ENCODE measurements at places on chromosomes 13 and 19.

DNA sequence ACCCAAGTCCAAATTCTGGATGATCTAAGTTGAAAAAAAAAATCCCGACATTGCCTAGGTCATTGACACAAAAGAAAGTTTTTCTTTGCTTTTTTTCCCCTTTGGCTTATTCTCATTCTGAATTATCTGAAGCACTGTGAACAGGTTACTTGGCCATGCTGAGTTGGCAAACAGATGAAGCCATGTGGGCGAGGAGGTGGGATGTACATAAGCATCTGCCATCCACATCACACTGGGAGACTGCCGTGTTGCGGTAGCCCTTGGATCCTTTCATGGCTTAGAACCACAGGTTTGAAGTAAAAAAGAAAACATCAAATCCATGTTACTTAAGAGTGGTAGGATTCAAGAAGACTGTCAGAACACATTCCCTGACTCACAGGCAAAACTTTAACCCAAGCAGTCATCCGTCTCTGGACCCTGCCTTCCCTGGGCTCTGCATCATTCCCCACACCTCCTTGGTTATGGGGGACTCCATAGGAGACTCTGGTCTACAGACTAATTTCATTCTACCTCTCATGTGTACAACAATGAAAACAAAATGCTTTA, 242.5 kb upstream of the SERP2 start:
- no peak for DNase-seq

DNA sequence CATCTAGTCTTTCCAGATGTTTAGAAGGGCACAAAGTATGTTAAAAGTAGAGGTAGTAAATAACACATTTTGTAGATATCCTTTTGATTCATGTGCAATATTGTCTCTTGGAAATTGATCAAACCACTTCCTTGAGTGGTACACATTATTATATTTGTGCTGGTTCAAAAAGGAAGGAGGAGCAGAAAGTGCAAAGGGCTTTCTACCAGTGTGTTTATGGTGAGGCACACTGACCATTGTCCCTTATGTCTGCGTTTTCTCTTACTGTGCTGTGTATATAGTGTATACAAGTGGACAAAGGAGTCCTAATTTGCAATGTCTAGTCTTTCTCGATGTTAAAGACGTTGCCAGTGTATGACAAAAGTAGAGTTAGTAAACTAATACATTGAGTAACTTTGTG, 41.4 kb upstream of the FLT1 start:
- no peak for DNase-seq

DNA sequence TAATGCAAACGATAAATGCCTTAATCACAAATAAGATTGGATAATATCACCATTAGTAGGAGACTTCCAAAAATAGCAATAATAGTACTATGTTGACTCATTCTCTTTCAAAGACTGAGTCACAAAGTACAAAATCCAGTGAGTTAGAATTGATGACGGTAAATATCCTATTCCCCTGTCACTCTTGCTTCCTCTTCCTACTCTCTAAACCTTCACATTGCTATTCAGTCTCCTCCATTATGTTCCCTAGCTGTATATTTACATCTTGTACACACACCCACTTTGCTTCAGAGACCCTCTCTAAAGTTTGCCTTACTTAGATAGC, 26.3 kb upstream of the INTS6 start:
- no peak for DNase-seq

DNA sequence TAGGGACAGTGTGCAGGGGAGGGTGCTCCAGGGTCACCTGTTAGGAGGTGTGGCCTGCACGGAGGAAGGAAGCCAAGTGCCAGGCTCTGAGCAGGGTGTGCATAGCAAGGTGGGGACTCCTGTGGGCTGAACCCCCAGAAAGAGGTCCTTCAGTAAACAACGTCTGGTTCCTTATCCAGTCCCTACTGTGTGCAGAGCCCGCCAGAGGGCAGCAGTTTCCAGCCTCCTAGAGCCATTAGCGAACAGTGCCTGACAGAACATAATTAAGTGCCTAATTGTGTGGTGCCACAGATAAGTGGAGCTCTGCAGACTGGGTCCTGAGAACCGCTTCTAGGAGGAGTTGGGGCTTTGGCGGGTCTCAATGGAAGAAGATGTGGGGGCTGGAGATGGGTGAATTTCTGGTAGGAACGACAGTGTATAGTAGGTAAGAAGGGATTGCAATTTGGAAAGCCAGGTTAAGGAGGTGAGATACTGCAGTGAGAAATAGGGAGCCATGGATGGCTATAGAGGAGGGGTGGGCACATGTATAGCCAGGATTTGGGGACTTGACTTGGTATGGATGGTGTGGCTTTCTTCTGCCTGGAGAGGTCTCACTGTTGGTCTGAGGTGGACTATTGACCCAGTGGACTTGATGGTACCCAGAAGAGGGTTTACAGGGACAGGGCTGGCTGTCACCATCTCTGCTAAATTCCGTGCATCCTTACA, 323.1 kb downstream of the ZNF536 start:
- no peak for DNase-seq

- peak; percentile 41 for DNase-seq
These were observed 7.5 kb upstream of the LIN7B start for GRCh38 chr19:49106648-49107135.

DNA sequence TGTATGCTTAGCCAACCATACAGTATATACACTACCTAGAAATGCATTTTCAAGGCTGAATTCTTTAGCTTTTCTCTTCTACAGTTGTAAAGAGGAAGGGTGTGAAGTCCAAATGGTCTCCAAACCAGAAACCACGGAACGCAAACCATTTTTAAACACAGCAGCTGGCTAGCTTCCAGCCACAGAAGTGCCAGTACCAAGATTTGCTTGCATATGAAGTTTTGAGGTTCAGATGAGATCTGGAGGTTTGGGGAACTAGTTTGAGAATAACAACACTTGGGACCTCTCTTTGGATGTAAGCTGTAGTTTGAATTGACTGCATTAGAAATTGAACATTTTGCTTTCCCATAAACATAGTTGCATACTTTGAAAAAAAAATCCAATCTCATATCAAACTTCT, 1243.5 kb downstream of the EFNB2 start:
- no peak for DNase-seq

DNA sequence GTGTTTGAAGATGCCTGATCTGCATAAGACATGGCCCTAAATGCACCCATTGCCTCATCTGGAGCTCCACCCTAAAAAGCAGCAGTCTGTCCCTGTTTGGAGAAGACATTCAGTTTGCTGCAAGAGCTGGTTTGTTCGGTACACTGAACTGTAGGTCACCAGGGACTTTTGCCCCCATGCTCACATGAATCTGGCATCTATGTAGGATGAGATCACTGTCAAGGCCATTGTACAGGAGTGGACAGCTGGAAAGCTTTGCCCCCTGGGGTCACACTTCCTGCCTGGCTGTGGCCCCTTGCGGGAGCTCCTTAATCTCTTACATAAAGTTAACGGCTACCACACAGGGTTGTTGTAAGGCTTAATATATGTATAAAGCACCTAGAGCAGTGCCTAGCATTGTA, 73.0 kb downstream of the IPO5 start:
- DNase-seq, result no peak

DNA sequence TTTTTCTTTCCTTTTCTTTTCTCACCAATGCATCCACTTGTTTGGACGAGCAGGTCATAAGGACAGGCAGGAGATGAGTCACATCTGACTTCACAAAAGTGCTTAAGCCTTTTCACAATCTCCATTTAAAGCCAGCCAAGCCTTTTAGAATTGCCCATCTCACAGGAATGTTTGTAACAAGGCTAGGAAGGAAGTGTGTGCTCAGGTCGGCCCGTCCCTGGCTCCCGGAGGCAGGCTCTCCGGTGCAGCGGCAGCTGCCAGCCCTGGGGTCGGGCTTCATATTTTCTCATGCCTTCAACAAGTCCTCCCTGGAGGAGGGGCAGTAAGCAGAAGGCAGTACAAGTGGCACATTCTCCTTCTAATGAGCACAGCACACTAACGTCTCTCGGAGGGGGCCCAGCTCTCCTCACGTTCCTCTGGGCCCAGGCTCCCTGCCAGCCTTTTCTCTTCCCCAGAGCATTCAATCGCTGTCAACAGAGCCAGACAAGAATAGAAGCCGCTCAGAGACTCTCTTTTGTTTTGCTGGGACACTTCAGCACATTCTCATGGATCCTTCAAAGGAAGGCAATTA, 180.5 kb downstream of the COL4A1 start:
- DNase-seq, result peak; percentile 51

GRCh38 chr13:106942563-106942962, 374.6 kb upstream of the ARGLU1 start:
- DNase-seq, result no peak

DNA sequence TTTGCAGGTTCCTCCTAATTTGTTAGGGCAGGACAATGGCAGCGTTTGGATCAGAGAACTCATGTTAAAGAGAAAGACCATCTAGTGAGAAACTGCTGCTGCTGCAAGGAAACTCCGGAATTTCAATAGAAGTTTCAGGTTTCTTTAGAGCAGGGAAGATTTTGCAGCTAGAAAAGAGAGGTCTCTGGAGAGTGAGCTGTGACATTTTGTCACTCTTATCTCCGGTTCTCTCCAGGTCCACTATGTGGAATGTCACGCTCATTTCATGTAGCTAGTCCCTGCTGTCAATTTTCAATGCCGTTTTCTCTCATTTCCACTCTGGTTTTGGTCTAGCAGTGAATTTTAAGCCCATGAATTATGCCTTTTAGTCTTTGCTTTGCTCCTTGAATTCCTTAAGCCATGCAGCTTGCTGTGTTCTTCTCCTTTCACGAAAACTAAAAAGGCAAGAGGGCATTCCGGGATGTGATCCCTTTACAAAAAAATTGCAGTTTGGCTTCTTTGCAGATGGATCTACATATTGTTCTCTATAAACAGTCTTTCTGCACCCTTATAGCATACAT, 46.7 kb upstream of the POSTN start:
- no peak for DNase-seq

GRCh38 chr13:114282041-114282670, 755 bp downstream of the UPF3A start:
- peak; percentile 40 for DNase-seq

DNA sequence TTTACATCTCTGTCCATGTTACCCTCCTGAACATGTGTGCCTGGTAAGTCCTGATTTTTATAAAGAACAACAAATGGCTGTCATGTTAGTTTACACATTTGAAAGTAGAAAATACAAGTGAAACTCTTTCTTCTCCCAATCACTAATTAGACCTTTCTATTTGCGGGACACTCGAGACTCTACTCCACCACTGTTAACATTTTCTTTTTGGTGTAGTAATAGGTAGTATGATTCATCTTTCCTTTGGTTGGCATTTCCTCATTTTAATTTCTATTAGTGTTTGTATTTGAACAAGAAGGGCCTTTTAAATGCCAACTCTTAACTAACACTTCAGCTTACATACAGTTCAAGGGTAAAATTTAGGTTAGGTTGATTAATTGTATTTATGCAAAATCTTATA, 371.1 kb downstream of the PCDH9 start:
- no peak for DNase-seq

DNA sequence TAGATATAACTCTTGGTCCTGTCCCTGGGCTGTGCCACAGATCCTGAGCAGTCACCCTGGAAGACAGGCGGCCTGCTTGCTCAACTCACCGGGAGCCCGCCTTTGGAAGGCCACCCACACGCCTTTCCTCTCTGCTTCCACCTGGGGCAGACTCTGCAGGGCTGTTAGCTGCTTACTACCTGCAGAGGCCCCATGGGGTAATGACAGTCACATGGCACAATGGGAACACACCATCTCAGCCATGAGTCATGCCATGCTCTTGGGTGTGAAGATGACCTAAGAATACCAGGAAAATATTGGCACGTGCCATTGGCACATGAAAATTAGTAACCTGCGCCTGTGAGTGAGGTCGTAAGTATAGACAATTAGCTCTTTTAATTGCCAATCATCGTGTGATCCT, 108.6 kb downstream of the COL4A2 start:
- DNase-seq, result no peak

GRCh38 chr19:49148784-49149651, 6.2 kb downstream of the HRC start:
- peak; percentile 96 for DNase-seq

GRCh38 chr13:37769545-37769944, 100.0 kb downstream of the TRPC4 start:
- DNase-seq, result no peak

DNA sequence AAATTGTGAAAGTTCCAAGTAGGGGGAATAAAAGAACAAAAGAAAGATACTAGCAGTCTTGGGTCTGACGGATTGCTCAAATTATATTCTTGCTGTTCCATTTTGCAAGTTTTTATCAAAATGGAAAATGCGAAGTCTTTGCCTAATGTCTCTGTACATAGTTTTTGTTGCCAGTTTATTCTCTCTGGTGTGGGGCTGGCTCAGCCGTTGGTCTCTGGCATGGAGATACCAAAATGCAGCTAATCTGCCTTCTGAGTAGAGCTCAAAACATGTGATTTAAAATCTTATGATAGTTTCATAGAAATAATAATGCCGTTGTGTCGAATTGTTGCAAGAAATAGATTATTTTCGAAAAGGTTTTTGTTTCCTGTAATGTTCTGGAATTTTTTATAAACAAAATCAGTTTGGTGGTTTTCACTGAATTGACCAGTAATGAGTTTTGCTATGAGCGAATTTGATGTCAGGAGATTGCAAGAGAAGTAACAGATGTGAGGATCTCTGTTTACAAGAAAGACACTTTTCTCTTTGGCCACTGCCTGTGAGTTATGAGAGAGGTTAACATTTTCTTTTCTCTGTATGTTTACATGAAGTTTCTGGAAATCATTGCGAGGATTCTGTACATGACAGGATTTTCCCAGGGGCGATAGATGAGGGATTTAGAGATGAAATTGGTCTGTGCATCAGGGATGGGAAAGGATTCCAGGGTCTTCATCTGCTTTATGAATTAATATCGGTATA, 147.0 kb downstream of the DCT start:
- DNase-seq, result no peak

DNA sequence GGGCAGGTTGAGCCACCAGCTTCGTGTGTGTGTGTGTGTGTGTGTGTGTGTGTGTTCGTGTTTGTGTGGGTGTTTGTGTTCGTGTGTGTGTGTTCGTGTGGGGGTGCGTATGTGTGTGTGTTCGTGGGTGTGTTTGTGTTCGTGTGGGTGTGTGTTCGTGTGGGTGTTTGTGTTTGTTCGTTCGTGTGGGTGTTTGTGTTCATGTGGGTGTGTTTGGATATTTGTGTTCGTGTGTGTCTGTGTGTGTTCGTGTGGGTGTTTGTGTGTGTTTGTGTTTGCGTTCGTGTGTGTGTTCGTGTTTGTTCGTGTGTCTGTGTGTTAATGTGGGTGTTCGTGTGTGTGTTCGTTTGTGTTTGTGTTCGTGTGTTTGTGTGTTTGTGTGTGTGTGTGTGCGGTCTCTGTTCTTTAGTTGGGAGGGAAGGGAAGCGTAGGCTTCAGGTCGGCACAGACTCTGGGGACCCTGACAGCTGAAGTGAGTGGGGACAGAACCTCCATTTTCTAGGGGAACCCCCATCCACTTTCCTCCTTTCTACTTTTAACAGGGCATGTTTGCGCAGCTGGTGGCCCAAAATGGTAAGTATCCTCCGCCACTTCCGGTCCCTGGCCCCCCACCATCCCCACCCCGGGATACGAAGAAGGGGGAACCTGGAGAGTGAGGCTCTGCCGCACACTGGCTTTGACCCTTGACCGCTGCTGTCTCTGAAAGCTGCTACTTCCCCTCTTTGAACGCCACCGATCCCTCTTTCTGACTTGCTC, 1.6 kb downstream of the TNFSF9 start:
- DNase-seq, result no peak

- DNase-seq, result no peak
These were observed 8.6 kb downstream of the ABCC4 start for GRCh38 chr13:95292622-95293021.

- DNase-seq, result no peak
These were observed 13.1 kb upstream of the HIF3A start for GRCh38 chr19:46283771-46284170.

All from HTR-8/SVneo (cell line).